AG08396 (cell line): ENCODE measurements at places on chromosomes 2 and 18.

- no peak for DNase-seq
Observed at GRCh38 chr2:232857158-232857563, 12.9 kb upstream of the SNORC start.

DNA sequence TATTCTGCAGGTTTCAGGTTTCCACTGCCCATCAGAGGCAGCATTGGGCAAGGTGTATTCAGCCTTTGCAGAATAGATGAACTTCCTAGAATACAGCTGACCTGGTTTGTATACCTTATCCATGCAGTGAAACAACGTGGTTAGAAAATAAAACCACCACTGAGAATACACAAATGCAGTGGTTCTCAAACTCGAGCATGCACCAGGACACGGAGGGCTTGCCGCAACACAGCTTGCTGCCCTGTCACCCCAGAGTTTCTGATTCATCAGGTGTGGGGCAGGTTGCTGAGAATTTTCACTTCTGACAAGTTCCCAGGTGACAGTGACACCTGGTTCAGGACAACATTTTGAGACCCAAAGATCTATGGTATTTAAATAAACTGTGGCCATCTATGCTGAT, 23.4 kb upstream of the C1D start:
- no peak for DNase-seq

GRCh38 chr2:34652636-34653035, 1053.5 kb upstream of the FAM98A start:
- no peak for DNase-seq

DNA sequence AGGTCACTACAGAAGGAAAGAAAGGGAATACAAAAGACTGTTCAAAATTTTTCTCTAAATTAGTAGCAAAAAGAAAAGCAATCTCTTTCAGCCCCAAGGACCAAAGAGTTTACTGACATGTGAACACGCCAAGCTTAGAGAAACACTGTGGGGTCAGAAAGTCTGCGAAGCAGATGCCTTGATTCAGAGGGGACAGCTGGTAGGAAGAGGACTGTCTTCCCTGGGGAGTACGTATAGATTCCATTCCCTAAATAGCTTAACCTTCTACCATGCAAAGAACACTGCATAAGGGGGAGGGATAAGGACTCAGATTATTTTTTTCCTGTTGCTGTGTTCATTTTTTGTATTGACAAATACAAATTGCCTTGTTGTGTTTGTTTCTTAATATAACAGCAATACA, 96.1 kb downstream of the IRS1 start:
- no peak for DNase-seq

- no peak for DNase-seq
Observed at GRCh38 chr2:97742381-97742847, 29.0 kb downstream of the ZAP70 start.

GRCh38 chr18:11726556-11726955, 37.5 kb downstream of the GNAL start:
- DNase-seq, result no peak

DNA sequence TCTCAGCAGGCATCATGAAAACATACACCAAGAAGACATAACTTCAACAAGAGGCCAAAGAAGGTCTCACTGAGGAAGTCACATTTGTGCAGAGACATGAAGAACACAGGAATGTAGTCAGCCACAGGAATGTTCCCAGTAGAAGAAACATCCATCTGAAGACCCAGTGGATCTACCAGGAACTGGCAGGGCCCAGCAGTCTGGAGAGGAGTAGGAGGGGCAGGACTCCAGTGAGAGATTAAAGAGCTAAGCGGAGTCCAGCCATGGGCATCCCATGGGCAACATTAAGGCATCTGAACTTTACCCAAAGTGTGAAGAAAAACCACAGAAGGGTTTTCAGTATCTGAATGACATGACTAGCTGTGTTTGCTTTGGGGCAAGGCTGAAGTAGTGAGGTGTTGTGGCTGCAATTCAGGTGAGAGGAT, 103.1 kb downstream of the UPP2 start:
- DNase-seq, result no peak

- DNase-seq, result no peak
Observed at GRCh38 chr2:7666596-7667259, 749.5 kb downstream of the RNF144A start.

DNA sequence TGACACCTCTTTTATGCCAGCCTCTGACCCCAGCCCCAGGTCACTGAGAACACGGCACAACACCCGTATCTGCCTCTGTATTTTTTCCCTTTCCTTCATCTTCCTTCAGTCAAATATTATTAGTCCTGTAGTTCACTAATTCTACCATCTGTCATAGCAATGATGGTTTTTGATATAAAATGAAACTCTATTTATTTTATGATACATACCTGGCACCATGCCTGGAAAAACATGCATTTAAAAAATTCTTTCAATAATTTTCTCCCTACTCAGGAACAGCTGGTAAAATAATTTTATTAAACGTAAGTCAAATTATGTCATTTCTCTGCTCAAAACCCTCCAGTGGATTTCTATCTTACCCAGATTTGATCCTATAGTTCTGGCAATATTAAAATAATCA, 224.7 kb downstream of the CDH7 start:
- DNase-seq, result no peak

GRCh38 chr2:71718686-71719085, 265.3 kb downstream of the DYSF start:
- DNase-seq, result no peak

- DNase-seq, result peak; percentile 64
Observed at GRCh38 chr2:30272761-30273573, 41.6 kb downstream of the LBH start.

GRCh38 chr2:63698786-63699548, 110.2 kb downstream of the MDH1 start:
- peak; percentile 66 for DNase-seq

GRCh38 chr2:122886479-122887145, 1131.2 kb downstream of the TSN start:
- no peak for DNase-seq

- no peak for DNase-seq
Observed at GRCh38 chr2:109400102-109400501, 213.7 kb downstream of the SEPTIN10 start.

DNA sequence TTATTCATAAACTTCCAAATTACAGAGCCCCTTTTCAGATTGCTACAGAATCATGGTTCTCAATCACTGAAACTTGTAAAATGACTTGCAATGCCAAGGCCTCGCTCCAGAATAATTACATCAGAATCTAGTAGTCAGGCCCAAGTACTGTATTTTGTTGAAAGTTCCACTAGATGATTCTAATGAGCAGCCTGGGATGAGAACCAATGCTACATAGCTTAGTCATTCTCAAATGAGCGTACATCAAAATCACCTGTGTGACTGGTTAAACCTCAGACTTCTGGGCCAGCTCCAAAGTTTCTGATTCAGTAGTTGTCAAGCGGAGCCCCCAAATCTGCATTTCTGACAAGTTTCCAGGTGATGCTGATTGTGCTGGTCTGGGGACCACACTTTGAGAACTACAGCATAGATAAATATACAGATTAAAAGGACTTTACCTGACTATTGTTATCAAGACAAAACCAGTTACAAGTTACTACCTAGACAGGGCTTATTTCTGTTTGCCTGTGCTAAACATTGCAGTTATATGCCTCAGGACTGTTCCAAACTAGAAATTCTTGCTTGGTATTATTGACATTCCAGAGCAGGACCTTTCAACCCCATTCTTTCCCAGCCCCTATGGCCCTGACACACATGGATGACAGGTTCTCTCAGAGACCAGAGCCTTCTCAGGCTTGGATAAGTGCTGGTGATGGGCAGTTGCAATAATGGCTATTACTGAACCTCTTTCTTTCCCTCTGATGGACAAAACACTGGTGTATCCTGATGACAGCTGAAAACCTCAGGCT, 83.1 kb downstream of the UPP2 start:
- DNase-seq, result no peak
